Stimulated activated CD8-positive, alpha-beta memory T cell treated with anti-CD3 and anti-CD28 coated beads, Interleukin-7, amount 100 ng/mL, for 1 hour (primary cell): ENCODE measurements at places on chromosomes 7 and 10.

GRCh38 chr7:25496476-25497368, 268.4 kb upstream of the NPVF start:
- DNase-seq: no peak

- DNase-seq: no peak
Measured at GRCh38 chr10:49351669-49352068, 44.2 kb downstream of the DRGX start.

- DNase-seq: no peak
Measured at GRCh38 chr7:85095366-85095765, 91.5 kb downstream of the SEMA3D start.

DNA sequence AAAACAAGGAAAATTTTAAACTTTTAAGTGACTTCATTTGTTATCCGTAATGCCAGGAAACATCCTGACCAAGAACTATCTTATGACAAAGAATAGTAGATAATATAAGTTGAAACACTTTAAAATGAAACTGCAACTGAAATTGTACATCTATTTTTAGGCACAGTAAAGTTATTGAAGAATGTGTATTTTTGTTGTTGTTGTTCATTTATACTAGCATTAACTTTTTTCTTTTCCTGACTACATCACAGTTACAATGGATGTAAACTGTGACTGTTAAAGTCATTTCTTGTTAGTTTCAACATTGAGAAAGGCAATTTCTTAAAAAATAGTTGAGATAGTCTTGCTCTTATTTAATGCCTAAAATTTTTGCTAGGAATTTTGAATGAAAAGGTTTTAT, 2.6 kb downstream of the CPED1 start:
- DNase-seq: no peak

- no peak for DNase-seq
Measured at GRCh38 chr7:20188567-20188966, 28.6 kb downstream of the MACC1 start.

- DNase-seq: no peak
Measured at GRCh38 chr10:6958254-6958653, 378.2 kb upstream of the PRKCQ start.

DNA sequence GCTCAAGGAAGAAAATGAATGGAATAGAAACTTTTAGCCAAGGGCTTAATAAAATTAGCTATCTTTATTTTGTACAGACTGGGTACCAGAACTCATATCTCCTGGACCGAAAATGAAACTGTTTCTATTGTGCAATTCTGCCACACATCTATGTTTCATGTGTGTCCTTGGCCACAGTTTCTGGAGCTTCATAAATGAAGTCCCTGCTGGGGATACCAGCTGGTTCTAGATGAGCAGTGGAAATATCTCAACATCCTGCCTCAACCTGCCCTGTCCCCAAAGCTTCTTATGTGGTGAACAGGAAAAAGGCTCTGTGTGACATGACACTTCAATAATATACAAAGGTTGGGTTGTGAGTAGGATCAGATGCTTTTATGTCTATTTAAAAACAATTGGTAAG, 310.1 kb upstream of the SORCS1 start:
- no peak for DNase-seq

GRCh38 chr7:8441106-8441965, 7.9 kb downstream of the NXPH1 start:
- no peak for DNase-seq

- no peak for DNase-seq
Measured at GRCh38 chr7:132652507-132652906, 76.2 kb upstream of the PLXNA4 start.

DNA sequence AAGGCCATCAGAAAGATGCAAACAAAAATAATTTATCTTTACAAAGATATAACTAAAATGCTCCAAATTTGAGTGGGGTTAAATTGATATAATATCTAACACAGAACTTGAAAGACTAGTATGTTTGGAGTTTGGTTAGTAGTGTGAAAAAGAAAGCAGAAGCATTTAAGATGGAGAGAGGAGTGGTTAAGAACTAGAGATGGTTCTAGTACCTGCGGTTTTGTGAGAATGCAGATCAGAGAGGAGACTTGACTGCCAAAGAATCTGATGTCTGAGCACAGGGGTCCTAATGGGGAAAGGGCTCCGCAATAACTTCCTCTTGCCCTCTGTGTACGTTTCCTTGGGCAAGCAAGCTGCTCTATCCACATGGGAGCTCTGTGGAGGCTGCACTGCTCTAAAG, 506.8 kb upstream of the COBL start:
- no peak for DNase-seq

GRCh38 chr7:99287779-99288534, 15.3 kb downstream of the MYH16 start:
- no peak for DNase-seq

DNA sequence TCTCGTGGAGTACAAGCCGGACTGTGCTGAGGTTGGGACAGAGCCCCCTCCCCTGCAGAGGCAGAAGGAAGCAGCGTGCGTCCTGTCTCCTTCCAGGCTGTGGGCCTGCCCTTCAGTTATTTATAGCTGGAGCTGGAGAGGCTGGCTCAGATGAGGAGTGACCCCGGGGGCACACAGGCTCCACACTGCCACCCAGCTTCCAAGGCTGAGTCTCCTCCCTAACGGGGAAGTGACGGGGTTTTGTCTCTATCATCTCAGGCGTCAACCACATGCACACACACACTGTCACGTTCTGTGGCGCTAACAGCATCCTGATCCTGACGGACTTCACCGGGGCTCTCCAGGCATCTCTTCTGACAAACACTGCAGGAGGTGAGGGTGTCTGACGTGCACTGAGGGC, 25.4 kb downstream of the AMZ1 start:
- no peak for DNase-seq

GRCh38 chr7:30950197-30950596, 13.6 kb upstream of the GHRHR start:
- no peak for DNase-seq

GRCh38 chr10:19595212-19595845, 220.9 kb upstream of the PLXDC2 start:
- DNase-seq: no peak

DNA sequence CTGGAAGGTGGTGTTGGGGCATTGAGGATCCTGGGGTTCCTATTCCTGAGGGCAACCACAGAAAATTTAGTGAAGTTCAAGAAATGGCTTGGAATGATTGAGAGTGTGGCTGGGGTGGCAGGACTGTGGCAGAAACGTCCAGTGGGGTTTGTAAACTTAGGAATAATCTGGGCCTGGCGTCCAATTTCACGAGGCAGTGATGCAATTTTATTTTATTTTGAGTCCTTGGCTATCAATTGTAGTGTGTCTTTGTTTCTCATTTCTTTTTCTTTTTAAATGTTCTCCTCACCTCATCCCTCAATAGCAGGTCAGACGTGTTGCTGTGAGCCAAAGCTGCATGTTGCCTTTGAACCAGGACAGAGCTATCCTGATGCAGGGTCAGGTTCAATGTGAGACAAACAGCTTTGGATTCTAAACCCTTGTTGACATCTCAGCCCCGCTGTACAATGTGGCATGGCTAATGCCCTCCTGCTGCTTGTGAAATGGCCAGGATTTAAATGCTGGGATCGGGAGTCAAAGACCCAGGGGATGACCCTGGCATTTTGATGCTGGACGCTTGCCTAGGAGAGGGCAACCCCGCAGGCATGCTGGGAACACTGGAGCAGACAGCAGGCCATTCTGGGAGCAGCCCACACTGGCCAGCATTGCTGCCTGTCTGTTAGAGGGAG, 64.8 kb downstream of the RBM20 start:
- DNase-seq: no peak

DNA sequence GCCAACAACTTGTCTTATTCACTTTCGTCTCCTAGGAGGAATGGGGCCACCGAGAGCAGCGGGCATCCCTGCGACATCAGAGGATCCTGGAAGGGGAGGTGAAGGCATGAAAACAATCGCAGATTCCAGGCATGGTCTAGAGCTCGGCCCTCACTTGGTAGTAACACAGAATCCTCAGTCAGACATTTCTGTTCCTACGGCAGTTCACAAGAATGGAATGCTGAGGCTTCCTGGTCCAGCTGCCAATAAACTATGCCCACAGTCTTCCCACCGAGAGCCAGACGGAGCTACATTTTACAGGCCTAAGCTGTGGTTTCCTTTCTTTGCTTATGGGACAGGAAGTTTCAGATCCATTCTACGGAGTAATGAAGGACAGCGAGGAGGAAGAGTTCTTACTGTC, 75.8 kb downstream of the OR13A1 start:
- no peak for DNase-seq

DNA sequence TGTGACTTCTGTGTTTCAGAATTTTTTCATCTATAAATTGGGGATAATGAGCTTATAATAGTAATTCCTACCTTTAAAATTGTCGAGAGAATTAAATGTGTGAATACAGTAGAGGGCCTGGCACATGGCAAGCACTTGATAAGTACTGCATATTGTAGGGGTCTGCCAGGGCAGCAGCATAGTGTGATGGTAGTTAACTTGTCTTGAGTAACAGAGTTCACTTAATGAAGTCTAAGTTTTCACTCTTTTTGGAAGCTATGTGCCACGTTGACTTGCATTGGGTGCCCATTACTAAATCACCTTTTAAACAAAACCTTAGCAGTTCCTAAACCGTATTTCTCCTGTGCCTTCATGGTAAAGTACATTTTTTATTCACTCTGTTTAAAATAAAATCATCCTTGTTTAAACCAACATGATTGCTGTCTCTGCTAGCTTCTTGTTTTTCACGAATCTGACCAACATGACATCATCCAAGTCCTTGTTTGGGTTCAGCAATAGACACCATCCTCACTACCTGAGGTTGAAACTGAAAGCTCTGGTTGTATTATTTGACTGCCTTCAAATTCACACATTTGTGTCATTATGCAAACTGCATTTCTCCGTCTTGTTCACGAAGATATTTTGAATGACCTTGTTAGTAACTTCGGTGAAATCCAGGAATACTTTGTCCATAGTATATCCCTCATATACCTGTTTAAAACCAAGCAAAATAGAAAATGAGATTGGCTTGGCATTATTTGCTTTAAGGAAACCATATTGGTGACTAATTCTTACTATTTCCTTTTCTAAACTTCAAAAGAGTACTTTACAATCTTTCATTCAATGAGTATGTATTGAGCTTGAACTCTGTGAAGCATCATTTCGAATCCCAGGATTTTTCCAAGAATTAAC, 340.2 kb downstream of the SUGCT start:
- DNase-seq: no peak

- peak; percentile 18 for DNase-seq
Measured at GRCh38 chr7:139620676-139621344, 97.3 kb downstream of the CLEC2L start.

GRCh38 chr10:22580711-22581110, 133.7 kb downstream of the PIP4K2A start:
- DNase-seq: no peak

DNA sequence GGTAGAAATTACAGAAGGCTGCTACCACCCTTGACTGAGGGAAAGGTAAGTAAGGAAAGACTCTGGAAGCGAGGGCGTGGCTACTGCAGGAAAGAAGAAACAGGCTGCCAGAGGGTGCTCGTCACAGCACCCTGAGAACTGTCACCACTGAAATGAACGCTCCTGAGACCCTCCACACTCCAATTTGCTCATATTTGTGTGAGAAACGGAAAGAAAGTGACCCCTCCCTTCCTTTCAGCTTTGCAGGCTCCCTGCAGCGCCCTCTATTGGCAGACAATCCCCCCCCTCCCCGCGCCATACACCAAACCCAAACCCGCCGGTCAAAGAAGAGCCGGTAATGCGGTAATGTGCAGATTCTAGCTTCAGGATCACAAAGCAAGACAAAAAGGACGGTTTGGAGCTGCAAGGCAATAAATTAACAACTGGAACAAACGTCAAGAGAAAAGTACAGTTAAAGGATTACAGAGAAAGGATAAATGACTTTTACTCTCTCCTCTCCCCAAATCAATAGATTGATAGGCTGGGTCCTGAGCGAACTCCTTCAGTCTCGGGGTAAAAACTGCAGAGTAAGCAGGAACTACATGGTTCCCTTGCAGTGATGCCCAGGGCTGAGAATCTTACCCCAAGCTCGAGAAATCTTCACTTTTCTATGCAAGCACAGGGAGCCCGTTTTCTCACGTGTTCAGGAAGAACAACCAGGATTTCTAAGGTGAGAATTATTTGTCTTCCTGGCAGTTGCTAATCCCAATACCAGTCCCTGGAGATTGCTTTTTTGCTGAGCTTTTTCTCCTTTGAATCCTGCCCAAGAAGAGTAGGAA, 47.6 kb downstream of the STEAP1B start:
- no peak for DNase-seq

DNA sequence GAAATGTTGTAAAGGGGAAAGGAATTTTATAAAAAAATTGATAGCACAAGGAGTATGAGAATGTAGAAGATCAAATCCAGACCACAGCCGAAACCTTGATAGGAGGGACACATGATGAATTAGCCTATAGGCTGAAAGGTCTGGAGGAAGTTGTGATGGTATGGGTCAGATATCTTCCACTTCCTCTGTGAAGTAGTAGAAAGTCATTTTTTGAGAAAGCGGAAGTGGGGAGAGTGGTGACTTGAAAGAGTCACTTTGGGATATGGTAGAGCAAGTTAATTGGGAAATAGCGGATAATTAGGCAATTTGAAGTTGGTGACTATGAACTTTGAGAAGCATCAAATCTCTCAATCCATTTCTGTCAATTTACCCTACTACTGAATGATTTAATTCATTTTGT, 99.4 kb downstream of the GRM8 start:
- DNase-seq: no peak

DNA sequence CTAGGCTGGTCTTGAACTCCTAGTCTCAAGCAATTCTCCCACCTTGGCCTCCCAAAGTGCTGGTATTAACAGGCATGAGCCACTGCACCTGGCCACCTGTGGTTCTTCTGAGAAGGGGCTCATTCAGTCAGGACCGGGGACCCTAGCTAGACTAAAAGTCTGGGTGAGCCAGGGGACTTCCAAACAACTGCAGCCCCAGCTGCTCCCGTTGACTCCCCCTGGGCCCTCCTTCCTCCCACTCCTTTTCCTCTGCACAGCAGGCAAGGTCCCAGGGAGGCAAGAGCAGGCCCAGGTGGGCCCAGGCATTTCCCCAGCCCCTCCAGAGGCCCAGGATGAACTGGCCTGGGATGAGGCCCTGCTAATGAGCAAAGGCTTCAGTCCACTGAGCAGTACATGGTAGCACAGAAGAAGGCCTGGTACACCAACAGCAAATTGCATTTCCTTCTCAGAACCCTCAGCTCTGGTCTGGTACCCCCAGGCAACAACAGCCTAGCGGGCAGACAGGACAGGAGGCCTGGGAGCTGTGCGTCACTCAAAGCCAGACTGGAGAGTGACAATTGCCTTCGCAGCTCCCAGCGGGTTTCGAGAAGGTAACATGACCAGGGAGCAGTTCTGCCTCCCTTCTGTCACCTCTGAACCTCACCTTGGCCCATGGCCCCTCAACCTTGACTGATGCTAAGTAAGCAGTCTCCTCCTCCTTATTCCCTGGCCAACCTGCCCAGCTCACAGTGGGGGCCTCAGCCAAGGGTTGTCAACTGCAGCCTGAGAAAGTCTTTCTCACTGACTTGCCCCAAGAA, 30.7 kb upstream of the HSPA12A start:
- no peak for DNase-seq

DNA sequence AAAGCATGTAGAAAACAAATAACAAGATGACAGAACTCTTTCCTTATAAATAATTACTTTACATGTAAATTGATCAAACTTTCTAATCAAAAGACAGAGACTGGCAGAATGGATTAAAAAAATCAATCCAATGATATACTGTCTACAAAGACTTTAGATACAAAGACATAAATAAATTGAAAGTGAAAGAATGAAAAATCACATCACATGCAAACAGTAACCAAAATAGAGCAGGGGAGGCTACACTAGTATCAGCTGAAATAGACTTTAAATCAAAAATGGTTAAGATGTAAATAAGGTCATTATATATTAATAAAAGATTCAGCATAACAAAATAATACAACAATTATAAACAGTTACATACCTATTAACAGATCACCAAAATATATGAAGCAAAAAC, 97.3 kb downstream of the SNX13 start:
- no peak for DNase-seq
